Motor neuron (in vitro differentiated cells): ENCODE measurements at places on chromosomes 3 and 15. TPM values are rescaled to one million over a fixed set of nuclear protein-coding genes. Genes with fewer than 3 reads are reported as not detected.
A peak's percentile ranks its signal among the peaks of the same experiment; 100 is the strongest.

GRCh38 chr3:148856384-148856783 is 8.7 kb upstream of the CPA3 start:
- ATAC-seq, result peak; percentile 57

GRCh38 chr15:62403164-62403809 is 238.2 kb upstream of the C2CD4B start:
- ATAC-seq, result no peak

The ATP13A4 gene
- total RNA-seq, result 0.21 and 0.46 TPM in 2 replicates

DNA sequence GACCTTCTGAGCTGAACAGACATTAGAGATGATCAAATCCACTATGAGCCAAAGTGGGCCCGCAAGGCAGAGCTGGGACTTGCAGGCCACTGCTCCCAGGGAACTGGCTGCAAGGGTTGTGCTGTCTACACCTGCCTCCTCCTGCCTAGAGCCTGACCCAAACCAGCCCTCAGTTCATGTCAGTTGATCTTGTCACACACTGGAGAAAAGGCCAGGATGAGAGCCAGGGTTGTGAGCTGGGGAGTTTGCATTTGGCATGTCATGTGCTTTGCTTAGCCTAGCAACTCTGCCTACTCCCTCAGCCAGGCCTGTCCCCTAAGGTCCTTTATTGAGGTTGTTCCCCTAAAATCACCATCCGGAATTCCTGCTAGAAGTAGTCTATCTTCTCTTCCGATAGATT is 67.8 kb downstream of the RAB11A start:
- ATAC-seq, result no peak

The NOX5 gene
- total RNA-seq, result 0.05 and 0.38 TPM in 2 replicates
